ENCODE measurements at places on chromosomes 6 and 20. TPM values are rescaled to one million over a fixed set of nuclear protein-coding genes. Genes with fewer than 3 reads are reported as not detected.

GRCh38 chr6:13496513-13497190 is 9.3 kb upstream of the GFOD1 start:
- H3K4me3 ChIP-seq, result no peak overlapping the region
- H3K27ac ChIP-seq, result no peak overlapping the region
- H3K36me3 ChIP-seq, result no peaks in the 10 kb centered on the region
- DNase-seq, result no peak

DNA sequence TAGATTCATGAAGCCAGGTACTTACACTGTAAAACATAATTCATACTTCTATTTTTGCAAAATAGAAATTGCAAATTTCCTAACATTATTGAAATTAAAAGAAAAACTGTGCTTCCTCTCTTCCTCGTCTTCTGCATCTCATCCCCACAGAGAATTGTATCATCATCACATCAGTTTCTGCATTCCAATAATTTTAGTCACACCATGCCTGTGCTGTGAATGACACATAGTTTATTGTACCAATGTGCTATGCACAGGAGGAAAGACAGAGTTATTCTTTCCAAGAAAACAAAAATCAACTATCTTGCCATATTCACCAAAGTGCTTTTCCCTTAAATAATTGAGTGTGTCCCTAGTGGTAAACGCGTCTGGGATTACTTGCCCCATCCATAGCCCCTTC is 38.1 kb upstream of the FAM135A start:
- no peaks in the 10 kb centered on the region for H3K27me3 ChIP-seq
- DNase-seq, result no peak
- H3K36me3 ChIP-seq, result no peaks in the 10 kb centered on the region
- H3K4me3 ChIP-seq, result no peak overlapping the region

DNA sequence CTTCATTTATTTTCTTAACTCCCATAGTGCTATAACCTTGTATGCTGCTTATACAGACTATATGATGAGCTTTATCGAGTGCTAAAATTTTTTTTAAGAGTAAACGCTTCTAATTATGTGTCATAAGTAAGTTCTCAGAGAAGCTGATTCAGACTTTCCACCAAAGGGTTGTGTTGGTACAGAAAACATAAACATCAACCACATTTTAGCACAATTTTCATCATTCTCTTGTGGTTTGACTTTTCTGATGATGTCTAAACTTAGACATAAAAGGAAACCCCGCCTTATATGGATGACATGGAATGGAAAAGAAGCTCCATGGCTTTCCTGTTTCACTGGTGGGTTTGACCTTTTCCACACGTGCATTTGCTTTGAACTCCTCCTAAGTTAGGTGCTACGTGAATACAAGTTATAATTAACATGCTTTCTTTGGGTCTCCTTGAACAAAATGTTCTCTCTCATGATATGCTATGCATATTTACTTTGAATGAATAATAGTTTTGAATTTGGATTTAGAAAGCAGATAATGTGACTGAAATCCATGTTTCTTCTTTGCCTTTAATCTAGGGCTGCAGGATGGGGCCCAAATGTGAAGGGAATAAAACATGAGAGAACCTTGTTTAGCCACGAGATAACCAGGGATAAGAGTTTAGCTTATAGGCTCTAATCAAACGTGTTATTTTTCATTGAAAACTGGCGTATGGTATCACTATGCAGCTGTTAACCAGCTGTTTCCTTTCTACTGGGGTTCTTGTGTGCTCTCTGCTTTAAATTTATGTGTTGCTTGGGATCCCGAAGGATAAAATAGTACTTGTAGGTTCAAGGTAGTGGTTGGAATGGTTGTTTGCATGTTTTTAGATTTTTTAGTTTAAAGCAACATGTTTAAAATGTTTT is 127.1 kb upstream of the AHI1 start:
- no peaks in the 10 kb centered on the region for H3K36me3 ChIP-seq
- no peak for DNase-seq
- H3K27me3 ChIP-seq, result no peaks in the 10 kb centered on the region
- no peak overlapping the region for H3K27ac ChIP-seq
- H3K4me1 ChIP-seq, result no peaks in the 10 kb centered on the region
- H3K4me3 ChIP-seq, result no peak overlapping the region

DNA sequence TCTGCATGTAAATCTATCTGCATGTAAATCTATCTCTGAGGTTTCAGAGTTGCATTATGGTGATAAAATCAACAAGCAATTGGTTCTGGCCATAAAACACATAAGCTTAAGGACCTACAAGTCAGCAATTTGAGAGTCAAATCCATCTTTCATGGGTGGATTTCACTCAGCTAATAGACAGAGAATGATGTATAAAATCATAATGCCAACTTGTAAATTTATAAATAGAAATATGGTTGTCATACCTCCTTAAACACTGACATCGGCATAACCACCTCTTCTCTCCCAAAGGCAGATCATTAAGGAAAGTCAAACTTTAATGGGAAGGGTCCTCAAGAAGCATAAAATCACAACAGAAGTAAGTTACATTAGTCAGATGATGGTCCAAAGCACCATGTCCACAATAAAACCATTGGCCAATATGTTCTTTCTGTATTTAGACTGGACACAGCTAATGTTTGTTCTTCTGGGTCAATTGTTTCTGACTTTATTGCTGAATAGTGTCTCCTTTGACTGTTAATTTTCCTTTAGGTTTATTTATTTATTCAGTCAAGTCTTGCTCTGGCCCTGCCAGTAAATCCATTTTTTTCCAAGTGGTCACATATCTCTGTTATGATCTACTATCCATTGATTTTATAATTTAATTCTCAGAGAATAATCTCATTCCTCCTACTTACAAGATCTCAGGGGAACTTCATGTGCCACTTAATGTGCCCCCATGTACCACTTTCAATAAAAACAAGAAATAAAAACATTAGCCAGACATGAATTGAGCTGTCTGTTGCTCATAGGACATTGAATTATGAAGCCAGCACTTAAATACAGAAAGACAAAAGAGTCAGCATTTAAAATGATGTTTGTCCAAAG is 382.9 kb upstream of the IRAK1BP1 start:
- no peaks in the 10 kb centered on the region for H3K4me1 ChIP-seq
- no peaks in the 10 kb centered on the region for H3K27me3 ChIP-seq
- H3K4me3 ChIP-seq, result no peak overlapping the region
- H3K36me3 ChIP-seq, result no peaks in the 10 kb centered on the region
- no peak overlapping the region for H3K27ac ChIP-seq

DNA sequence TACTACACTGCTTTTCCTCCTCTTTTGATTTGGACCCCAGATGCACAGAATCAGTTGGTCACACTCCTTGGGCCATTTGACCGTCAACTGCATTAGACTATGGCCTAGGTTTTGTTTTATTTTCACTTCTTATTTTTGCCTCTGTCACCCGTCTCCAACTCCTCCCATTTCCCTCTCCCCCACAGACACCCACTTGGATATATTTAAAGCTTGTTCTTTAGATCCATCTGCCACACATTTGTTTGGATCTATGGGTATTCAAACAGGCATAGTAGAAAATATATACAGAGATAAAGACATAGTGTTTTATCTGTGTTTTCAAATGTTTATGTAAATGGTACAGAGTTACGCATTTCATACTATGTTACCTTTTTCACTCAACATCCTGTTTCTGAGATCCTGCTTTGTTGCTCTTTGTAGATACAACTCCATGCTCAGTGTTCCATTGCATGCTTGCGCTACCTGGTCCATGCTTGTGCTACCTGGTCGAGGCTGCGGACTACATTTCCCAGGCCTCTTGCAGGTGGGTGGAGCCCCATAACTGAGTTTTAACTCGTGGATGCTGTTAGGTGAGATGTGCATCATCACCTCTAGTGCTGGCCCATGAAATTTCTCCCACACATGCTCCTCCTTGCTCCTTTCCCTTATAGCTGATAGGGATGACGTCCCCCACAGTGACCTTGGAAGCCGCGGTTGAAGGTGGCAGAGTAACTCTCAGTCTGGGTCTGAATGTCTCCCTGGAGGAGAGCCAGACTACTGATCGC is 11.5 kb upstream of the PREX1 start:
- no peaks in the 10 kb centered on the region for H3K36me3 ChIP-seq
- H3K4me1 ChIP-seq, result no peaks in the 10 kb centered on the region
- H3K4me3 ChIP-seq, result no peak overlapping the region
- no peak overlapping the region for H3K27ac ChIP-seq
- H3K27me3 ChIP-seq, result no peaks in the 10 kb centered on the region

GRCh38 chr20:37223053-37223452 is 38.6 kb downstream of the GHRH start:
- no peak overlapping the region for H3K27ac ChIP-seq
- no peaks in the 10 kb centered on the region for H3K27me3 ChIP-seq
- DNase-seq, result no peak
- H3K36me3 ChIP-seq, result peaks cover 64% of the 10 kb centered on the region

DNA sequence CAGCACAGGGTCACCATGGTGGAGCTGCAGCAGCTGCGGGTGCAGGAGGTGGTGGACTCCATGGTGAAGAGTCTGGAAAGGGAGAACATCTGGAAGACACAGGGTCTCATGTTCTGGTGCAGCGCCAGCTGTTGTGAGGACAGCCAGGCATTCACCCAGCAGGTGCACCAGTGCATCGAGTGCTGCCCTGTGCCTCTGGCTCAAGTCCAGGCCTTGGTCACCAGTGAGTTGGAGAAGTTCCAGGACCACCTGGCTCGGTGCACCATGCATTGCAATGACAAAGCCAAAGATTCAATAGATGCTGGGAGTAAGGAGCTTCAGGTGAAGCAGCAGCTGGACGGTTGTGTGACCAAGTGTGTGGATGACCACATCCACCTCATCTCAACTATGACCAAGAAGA is 22.9 kb upstream of the RIPK1 start:
- no peak overlapping the region for H3K27ac ChIP-seq
- no peak overlapping the region for H3K4me3 ChIP-seq
- H3K4me1 ChIP-seq, result no peaks in the 10 kb centered on the region
- H3K36me3 ChIP-seq, result no peaks in the 10 kb centered on the region
- no peaks in the 10 kb centered on the region for H3K27me3 ChIP-seq

- H3K27ac ChIP-seq, result no peak overlapping the region
- peaks cover 92% of the 10 kb centered on the region for H3K27me3 ChIP-seq
- H3K4me3 ChIP-seq, result no peak overlapping the region
- DNase-seq, result peak; percentile 34
Observed at GRCh38 chr20:38726804-38727606, 2.7 kb downstream of the SLC32A1 start.

GRCh38 chr20:19827818-19828217 is 69.8 kb downstream of the RIN2 start:
- H3K36me3 ChIP-seq, result no peaks in the 10 kb centered on the region
- no peak for DNase-seq
- H3K4me3 ChIP-seq, result no peak overlapping the region
- H3K27ac ChIP-seq, result no peak overlapping the region
- H3K4me1 ChIP-seq, result no peaks in the 10 kb centered on the region
- H3K27me3 ChIP-seq, result no peaks in the 10 kb centered on the region

- no peaks in the 10 kb centered on the region for H3K4me1 ChIP-seq
- no peak overlapping the region for H3K27ac ChIP-seq
- DNase-seq, result no peak
- H3K4me3 ChIP-seq, result no peak overlapping the region
- no peaks in the 10 kb centered on the region for H3K36me3 ChIP-seq
- H3K27me3 ChIP-seq, result no peaks in the 10 kb centered on the region
Observed at GRCh38 chr6:145830612-145831011, 16.0 kb upstream of the FBXO30 start.

GRCh38 chr6:137944793-137945498 is 77.9 kb downstream of the TNFAIP3 start:
- no peaks in the 10 kb centered on the region for H3K27me3 ChIP-seq
- no peaks in the 10 kb centered on the region for H3K36me3 ChIP-seq
- peaks cover 10% of the 10 kb centered on the region for H3K4me1 ChIP-seq
- H3K4me3 ChIP-seq, result no peak overlapping the region

- no peaks in the 10 kb centered on the region for H3K4me1 ChIP-seq
- no peaks in the 10 kb centered on the region for H3K36me3 ChIP-seq
- H3K27me3 ChIP-seq, result no peaks in the 10 kb centered on the region
- H3K27ac ChIP-seq, result no peak overlapping the region
Observed at GRCh38 chr20:37366743-37367142, 20.8 kb downstream of the SRC start.

DNA sequence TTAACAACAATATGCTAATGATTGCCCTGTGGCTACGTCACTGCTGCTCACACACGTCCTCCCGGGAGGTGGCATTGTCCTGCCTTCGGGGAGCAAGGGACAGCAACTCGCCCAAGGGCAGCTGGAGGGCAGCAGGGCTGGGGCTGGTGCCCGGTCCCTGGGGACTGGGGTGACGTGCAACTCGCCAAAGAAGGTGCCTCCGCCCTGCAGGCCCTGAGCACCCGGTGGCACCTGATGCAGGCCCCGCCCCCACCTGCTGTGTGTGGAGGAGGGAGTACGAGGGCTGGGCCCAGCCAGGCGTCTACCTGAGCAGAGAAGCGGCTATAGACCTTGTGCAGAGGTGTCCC is 64.8 kb upstream of the SLCO4A1 start:
- no peak overlapping the region for H3K4me3 ChIP-seq
- no peaks in the 10 kb centered on the region for H3K4me1 ChIP-seq
- no peak for DNase-seq
- no peaks in the 10 kb centered on the region for H3K36me3 ChIP-seq
- H3K27ac ChIP-seq, result no peak overlapping the region

- H3K27me3 ChIP-seq, result peaks cover 6% of the 10 kb centered on the region
- no peaks in the 10 kb centered on the region for H3K4me1 ChIP-seq
- no peak overlapping the region for H3K27ac ChIP-seq
- no peak overlapping the region for H3K4me3 ChIP-seq
- no peaks in the 10 kb centered on the region for H3K36me3 ChIP-seq
Observed at GRCh38 chr6:35765739-35766138, 10.7 kb upstream of the CLPSL2 start.

DNA sequence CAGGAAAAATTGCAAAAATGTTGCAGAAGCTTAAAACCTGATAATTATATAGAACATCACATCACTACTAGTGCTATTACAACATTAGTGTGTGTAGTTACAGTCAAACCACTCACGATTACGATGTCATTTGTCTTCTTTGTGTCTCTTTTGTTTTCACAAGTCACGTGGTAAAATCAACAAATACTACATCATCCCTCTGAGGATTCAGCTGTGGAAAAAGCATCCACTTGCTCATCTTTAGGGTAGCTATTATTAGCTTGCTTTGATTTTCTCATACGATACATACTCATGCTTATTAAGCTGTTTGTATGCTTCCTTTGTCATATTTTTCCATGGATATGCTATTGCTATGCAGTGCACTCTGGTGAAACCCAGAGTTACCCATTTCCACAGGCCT is 22.2 kb upstream of the ATXN1 start:
- H3K4me3 ChIP-seq, result no peak overlapping the region
- H3K27me3 ChIP-seq, result no peaks in the 10 kb centered on the region
- H3K4me1 ChIP-seq, result no peaks in the 10 kb centered on the region

GRCh38 chr6:26195924-26196845 is 109.0 kb downstream of the HFE start:
- H3K4me1 ChIP-seq, result peaks cover 17% of the 10 kb centered on the region
- peak overlapping the region; percentile 95 for H3K27ac ChIP-seq
- H3K27me3 ChIP-seq, result no peaks in the 10 kb centered on the region
- DNase-seq, result no peak
- H3K36me3 ChIP-seq, result no peaks in the 10 kb centered on the region

GRCh38 chr6:11976489-11976888 is 35.6 kb upstream of the HIVEP1 start:
- no peak overlapping the region for H3K27ac ChIP-seq
- no peaks in the 10 kb centered on the region for H3K4me1 ChIP-seq
- H3K27me3 ChIP-seq, result no peaks in the 10 kb centered on the region
- no peaks in the 10 kb centered on the region for H3K36me3 ChIP-seq

Gene HEY2
- total RNA-seq, result 0.09 TPM

Gene BANF2
- total RNA-seq, result not detected

Gene PTPRA
- 57.8 TPM for total RNA-seq

Gene GTSF1L
- total RNA-seq, result not detected

Gene RPP21
- 41.3 TPM for total RNA-seq

Gene KCNK16
- not detected for total RNA-seq

All from CD8-positive, alpha-beta memory T cell (primary cell).